ENCODE measurements at places on chromosomes 1 and 21.

- DNase-seq = no peak
Measured at GRCh38 chr1:11281518-11282331, 8.7 kb downstream of the UBIAD1 start.

- peak; percentile 64 for DNase-seq
Measured at GRCh38 chr1:95084317-95085176, 11.8 kb upstream of the ALG14 start.

DNA sequence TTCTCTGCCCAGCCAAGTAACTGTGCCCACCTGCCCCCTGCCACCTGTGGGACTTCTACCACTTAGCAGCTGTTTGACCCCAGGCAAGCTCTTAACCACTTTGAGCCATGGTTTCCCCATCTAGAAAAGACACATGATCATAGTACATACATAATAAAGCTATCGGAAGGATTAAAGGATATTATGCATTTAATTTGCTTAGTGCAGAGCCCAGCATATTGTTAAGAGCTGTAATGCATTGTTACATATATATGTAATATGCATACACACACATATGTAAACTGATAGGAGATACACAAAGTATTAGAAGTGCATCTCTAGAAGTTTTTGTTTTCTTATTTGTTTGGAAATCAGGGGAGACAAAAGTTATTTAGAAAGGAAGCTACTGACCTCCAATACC is 83.5 kb upstream of the ZBTB40 start:
- DNase-seq = no peak

GRCh38 chr1:109974191-109974590 is 10.4 kb upstream of the AHCYL1 start:
- DNase-seq = no peak

DNA sequence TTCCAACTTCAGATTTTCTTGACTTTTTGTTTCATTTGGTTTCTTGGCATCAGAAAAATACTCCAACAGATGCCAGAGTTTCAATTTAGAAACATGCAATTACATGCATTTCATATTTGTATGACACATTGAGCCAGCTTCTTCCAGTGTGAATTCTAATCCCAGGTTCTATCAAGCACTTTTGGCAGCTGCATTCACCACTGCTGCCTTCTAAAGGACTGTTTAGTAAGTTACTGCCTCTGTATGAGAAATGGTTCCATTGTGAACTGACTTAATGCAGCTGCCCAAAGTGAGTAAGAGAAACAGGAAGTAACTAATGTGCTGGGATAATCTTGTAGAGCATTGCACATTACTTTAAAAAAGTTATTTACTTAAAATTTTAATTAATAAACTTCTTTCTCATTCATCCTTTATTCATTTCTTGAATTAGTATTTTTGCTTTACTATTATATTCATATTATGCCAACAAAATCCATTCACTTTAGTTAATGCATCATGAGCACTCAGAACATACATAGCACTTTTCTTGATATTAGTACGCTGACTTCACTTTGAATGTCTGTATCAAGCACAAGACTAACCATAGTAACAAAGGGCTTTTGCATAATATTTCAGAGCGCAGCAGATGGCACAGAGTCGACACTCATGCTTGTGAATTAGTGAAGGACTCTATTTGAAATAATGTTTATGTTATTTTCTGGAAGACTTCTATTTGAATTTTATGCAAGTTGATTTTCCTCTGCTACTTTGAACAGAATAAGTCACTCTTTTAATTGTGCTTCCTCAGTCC is 9.8 kb downstream of the RGS18 start:
- no peak for DNase-seq

- no peak for DNase-seq
Measured at GRCh38 chr21:32733356-32733755, 5.5 kb upstream of the SYNJ1 start.

- DNase-seq = no peak
Measured at GRCh38 chr1:22043198-22043769, 9.2 kb upstream of the CDC42 start.

DNA sequence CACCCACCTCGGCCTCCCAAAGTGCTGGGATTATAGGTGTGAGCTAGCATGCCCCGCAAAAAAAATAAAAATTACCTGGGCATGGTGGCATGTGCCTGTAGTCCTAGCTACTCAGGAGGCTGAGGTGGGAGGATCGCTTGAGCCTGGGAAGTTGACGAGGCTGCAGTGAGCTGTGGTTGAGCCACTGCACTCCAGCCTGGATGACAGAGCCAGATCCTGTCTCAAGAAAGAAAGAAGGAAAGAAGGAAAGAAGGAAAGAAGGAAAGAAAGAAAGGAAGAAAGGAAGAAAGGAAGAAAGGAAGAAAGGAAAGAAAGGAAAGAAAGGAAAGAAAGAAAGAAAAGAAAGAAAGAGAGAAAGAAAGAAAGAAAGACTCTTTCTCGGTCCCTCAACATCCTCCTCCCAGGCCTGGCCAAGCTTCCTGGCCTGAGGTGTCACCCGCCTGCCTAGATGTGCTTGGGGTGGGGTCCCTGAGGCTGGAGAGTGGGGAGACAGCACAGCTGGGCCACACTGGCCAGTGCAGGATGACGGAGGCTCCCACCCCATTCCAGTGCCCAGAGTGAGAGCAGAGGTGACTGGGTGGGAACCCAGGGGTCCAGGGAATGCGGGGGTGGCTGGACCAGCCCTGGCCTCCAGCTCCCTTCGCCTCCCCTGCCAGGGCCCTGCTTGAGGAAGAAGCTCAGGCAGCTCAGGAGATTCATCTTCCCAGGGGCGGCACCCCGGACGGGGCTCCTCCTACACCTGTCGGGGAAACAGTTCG is 10.2 kb upstream of the GNB1 start:
- no peak for DNase-seq

DNA sequence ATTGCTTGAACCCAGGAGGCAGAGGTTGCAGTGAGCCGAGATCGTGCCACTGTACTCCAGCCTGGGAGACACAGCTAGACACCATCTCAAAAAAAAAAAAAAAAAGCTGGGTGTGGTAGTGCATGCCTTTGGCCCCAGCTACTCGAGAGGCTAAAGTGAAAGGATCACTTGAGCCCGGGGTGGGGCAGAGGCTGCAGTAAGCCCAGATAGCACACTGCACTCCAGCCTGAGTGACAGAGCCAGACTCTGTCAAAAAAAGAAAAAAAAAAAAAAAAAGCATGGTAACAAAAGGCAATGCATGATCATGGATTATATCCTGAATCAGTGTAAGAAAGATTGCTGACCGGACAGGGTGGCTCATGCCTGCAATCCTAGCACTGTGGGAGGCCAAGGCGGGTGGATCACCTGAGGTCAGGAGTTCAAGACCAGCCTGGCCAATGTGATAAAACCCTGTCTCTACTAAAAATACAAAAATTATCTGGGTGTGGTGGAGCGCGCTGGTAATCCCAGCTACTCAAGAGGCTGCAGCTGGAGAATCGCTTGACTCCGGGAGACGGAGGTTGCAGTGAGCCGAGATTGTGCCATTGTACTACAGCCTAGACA is 76.3 kb downstream of the RUSC1 start:
- no peak for DNase-seq

GRCh38 chr1:221457685-221458446 is 284.0 kb downstream of the DUSP10 start:
- DNase-seq = no peak
